ENCODE measurements at places on chromosomes 11 and 22.

GRCh38 chr22:27795696-27796517 lies 5.6 kb downstream of the MN1 start:
- DNase-seq: no peak

GRCh38 chr11:30254307-30255298 lies 23.8 kb downstream of the FSHB start:
- no peak for DNase-seq

- DNase-seq: no peak
These were observed 63.2 kb downstream of the ALX4 start for GRCh38 chr11:44246726-44247125.

DNA sequence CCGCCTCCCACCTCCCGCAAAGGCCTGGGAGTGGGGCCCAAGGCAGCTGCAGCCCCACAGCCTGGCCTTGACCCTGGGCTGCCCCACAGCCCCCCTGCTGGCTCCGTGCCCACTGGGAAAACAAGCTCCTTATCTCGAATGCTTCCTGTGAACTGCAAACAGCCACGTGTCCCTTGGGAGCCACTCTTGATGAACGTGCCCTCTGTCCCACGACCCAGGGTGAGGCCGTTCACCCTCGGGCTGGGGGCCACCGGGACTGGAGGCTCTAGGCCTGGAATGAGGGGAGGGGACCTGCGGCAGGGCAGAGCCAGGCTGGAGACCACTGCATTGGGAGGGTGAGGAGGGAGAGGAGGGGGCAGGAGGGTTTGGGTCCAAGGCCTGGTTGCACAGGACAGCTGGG lies 9.5 kb downstream of the H19 start:
- no peak for DNase-seq

DNA sequence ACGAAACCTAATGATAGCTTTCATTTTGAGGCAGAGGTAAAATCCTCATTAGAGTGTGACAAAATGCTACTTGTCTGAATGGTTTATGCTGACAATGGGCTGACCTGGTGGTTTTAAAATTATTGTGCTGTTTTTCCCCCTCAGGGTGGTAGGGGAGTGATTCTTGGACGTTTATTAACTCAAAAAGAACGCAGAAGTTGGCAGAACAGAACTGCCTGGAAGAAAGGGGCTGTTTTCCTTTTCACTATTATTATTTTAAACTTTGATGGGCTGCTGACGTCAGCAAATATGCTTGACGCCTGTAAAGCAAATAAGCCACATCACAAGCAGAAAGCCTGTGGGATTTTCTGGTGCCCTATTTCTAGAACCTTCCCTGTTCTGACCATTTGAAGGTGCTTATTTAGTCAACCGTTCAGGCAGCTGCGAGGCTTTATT lies 4.0 kb downstream of the RASSF10 start:
- DNase-seq: no peak

- DNase-seq: no peak
These were observed 144.0 kb downstream of the GRIK4 start for GRCh38 chr11:120655589-120655988.
